ENCODE measurements at places on chromosomes 11 and 22.

DNA sequence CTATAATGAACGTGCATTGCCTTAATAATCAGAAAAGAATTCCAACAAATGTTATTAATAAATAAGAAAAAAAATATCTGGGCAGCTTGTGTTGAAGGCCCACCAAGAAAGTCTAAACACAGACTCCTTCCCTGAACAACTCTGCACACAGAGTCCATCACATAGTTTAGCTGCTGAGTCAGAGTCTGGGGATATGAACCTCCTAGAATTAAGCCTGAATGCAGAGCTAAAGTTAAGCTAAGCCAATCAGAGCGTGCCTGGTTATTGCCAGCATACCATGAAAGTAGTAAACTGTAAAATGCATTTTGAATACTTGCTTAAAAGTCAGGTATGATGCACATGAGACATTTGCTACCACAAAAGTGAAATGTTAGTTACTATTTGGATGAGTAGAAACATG lies 25.6 kb upstream of the TENM4 start:
- peak; percentile 71 for DNase-seq

DNA sequence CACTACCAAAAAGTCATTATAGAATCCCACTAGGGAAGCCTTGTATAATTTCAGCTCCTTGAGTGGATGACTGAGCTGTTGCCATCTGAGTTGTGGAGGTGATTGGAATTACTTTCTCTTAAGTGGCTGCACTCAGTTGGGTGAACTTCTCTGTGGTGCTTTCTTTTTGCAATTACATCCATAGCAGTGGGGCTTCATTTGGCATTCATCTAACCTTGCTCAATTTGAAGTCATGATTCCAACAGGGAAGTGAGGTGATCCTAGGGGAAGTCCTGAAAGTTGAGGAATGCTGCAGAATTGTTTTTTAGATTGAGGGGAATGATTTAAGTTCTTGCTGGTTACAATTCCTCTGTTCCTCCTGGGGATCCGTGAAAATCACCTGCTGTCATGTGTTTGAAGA lies 39.6 kb downstream of the ARHGAP42 start:
- DNase-seq, result no peak

GRCh38 chr11:41289408-41289807 lies 170.0 kb downstream of the LRRC4C start:
- no peak for DNase-seq

DNA sequence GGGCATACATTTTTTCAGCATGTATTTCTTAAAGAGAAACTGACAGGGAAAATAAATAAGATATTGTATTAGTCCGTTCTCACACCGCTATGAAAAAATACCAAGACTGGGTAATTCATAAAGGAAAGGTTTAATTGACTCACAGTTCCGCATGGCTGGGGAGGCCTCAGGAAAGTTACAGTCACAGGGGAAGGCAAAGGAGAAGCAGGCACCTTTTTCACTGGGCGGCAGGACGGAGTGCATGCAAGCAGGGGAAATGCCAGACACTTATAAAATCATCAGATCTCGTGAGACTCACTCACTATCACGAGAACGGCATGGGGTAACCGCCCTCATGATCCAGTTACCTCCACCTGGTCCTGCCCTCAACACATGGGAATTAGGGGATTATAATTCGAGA lies 44.2 kb downstream of the PPFIA1 start:
- no peak for DNase-seq

DNA sequence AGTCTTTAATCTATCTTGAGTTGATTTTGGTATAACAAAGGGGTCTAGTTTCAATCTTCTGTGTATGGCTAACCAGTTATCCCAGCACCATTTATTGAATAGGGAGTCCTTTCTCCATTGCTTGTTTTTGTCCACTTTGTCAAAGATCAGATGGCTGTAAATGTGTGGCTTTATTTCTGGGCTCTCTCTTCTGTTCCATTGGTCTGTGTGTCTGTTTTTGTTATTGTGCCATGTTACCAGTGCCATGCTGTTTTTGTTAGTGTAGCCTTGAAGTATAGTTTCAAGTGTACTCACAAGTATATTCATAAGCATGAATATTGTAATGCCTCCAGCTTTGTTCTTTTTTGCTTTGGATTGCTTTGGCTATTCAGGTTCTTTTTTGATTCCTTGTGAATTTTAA lies 159.6 kb downstream of the TBC1D22A start:
- DNase-seq, result no peak

- no peak for DNase-seq
Observed at GRCh38 chr11:119092880-119093842, 8.5 kb downstream of the HMBS start.

DNA sequence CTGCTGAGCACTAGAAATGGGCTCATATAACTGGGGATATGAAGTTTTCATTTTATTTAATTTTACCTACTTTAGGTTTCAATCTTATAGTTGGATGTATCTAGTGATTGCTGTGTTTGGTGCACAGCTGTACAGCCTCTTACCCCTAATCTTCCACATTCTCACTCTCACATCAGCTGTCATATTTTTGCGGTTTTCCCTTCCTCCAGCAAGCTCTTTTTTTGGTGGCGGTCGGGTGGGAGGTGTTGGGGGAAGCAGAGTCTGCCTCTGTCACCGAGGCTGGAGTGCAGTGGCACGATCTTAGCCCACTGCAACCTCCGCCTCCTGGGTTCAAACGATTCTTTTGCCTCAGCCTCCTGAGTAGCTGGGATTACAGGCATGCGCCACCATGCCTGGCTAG lies 445.1 kb upstream of the ISX start:
- no peak for DNase-seq

DNA sequence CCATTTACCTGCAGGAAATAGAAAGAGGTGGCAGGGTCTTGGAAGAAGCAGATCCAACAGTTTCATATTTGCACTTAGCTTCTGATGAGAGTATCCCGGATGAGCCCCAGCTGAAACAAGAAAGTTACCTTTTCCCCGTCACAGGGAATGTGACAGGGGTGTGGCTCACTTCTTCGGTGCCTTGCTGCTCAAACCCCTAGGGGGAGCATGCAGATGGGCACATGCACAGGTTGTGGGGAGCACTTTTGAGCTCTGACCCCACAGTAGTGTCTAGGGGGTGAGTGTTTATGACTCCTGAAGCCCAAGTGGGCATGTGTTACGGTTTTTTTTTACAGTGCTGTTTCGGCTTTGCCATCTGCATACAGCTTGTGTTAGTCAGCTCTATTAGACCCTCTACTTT lies 1221.0 kb downstream of the JRKL start:
- no peak for DNase-seq

- no peak for DNase-seq
Observed at GRCh38 chr11:22688914-22689313, 22.5 kb downstream of the GAS2 start.

- DNase-seq, result no peak
Observed at GRCh38 chr11:91653079-91653754, 571.4 kb upstream of the FAT3 start.

- DNase-seq, result no peak
Observed at GRCh38 chr11:108897071-108897481, 232.2 kb downstream of the DDX10 start.

- no peak for DNase-seq
Observed at GRCh38 chr22:35582861-35583670, 34.1 kb downstream of the MB start.

DNA sequence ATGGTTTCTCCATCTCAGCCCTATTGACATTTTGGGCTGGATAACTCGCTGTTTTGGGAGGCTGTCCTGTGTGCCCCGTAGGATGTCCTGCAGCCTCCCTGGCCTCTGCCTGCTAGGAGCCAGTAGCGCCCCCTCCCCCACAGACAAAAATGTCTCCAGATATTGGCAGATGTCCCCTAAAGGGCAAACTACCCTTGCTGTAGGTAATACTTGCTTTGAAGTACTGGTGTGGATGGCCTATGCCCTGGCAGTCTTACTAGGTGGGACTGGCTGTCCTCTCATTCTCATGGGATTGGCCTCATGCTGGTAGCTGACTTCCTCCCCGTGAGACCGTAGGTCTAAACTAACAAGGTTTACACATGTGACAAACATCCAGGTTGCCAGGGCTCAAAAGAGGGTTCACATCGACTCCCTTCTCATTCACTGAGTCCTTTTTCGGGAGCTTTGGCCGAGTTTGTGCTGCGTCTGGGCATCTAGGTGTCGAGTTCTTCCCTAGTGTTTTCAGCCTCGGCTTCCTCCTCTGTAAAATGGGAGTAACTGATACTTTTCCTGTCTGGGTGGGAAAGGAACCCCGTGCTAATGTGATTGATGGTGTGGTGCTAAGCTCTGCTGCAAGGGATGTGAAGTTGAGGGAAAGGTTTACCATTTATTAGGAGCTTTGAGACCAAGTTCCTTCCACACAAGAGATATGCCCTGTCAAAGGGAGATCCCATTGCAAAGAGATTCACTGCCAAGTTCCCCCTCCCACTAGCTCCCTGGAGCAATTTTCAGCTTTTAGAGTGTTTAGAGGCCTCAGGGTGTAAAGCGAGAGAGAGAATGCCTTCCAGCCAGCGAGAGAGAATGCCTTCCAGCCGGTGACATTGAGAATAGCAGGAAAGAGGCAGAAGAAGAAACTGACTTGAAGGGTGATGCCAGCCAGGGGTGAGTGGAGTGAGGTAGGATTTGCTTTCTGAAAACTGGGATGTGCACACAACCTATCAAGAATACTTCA lies 17.0 kb downstream of the PTPRJ start:
- no peak for DNase-seq

DNA sequence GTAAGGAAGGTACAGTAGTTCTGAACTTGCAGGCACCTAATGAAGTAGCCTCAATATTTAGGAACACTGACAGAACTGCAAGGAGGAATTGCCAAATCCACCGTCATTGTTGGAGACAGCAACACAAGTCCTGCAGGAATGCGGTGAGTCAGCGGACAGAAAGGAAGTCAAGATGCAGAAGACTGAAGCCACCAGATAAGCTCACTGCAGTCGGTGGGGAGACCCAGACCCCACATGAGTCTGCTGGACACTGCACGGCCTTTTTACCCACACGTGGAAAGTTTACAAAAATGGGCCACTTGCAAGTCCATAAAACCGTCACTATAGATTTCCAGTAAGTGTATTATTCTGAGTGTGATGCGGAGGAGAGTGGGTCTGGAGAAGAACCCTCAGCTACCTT lies 1471.6 kb downstream of the TBC1D22A start:
- no peak for DNase-seq

All from fibroblast of skin of left quadriceps (primary cell).